ENCODE measurements at places on chromosomes 3 and 15.

- no peak for DNase-seq
These were observed 268.2 kb upstream of the UMPS start for GRCh38 chr3:124461838-124462632.

DNA sequence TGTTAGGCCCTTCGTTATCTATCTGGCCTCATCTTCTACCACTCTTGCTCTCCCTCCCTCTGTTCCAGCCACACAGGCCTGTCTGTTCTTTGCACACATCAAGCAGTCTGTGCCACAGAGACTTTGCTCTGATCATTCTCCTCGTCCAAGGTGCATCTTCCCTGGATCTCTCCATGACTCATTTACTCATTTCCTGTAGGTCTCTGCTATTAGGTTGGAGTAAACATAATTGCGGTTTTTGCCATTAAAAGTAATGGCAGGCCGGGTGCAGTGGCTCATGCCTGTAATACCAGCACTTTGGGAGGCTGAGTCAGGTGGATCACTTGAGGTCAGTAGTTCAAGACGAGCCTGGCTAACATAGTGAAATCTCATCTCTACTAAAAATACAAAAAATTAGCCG lies 9.5 kb upstream of the C3orf49 start:
- DNase-seq: no peak

DNA sequence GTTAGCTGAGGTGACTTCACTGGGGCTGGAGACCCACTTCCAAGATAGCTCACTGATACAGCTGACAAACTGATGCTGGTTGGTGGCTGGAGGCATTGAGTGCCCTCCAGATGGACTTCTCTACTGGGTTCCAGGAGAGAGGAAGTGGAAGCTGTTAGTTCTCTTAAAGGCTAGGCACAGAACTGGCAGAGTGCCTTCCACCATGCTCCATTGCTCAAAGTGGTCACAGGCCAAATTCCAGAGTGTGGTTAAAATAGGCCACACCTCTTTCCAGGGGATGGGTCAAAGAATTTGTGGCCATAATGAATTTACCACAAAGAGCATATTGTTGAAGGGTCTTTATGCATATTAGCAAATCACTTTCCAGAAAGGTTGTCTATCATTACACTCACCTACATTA lies 74.2 kb downstream of the NMD3 start:
- no peak for DNase-seq

DNA sequence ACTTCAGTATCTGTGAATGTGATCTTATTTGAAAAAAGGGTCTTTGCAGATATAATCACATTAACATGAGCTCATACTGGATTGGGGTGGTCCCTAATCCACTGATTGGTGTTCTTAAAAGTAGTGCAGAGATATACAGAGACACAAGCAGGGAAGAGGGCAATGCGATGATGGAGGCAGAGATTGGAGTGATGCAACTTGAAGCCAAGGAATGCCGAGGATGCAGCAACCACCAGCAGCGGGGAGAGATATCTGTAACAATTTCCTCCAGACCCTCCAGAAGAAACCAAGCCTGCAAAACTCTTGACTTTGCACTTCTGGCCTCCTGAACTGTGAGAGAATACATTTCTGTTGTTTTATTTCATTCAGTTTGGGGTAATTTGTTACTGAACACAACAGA lies 171.0 kb upstream of the MBNL1 start:
- DNase-seq: no peak

All from activated CD8-positive, alpha-beta memory T cell treated with anti-CD3 and anti-CD28 coated beads, Interleukin-2, amount 50 U/mL, for 4 hours (primary cell).